ENCODE measurements at places on chromosomes 16 and 17.

- no peak for DNase-seq
Measured at GRCh38 chr17:4616476-4616875, 25.0 kb downstream of the ALOX15 start.

- no peak for DNase-seq
Measured at GRCh38 chr17:55567240-55568214, 56.3 kb upstream of the SMIM36 start.

GRCh38 chr17:72182371-72182873, 61.6 kb downstream of the SOX9 start:
- no peak for DNase-seq

DNA sequence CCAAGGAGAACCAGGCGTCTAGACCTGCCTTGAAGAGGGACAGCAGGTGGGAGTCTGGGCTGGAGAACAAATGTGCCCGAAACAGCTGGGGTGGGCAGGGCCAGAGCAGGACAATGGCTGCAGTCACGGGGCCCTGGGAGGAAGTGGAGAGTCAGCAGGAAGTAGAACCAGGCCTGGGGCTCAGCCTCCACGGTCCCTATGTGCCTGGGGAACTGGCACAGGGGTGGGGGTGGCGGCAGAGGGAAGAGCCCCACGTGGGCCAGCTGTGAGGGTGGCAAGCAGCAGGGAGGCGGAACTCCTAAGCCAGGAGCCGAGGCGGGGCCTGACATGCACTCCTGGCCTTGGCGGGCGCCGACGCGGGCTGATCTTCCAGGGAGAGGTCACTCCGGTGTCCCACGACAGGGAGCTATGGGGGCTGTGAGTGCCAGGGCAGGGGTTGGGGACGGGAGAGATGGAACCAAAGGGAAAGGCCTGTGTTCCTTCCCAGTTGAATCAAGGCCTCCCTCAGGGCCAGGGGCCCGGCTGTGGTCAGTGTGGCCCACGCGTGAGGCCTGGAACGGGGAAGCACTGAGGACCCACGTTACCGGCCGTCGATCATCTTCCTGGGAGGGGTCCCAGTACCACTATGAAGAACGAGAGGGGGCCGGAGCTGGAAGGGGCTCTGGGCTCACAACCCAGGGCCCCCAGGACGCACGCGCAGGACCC, 42.7 kb downstream of the TIMM22 start:
- DNase-seq = no peak

DNA sequence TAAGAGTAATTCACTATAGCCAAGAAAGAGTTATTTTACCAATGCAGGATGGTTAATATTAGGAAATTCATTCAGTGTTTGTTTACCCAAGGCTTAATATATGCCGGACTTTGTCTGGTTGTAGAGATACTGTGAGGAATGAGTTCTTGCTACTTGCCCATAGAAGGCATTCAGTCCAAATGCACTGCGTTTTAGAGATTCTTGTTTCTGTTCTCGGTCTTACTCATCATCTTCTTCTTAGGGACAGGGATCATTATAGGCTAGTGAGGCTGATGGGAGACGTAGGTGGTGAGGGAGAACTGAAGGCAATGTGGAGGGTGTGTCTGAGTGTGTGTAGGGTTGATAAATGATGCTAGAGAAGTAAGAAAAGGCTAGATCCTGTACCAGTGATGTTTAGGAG, 90.7 kb downstream of the OR1D5 start:
- no peak for DNase-seq

GRCh38 chr16:85916141-85916890, 17.4 kb downstream of the IRF8 start:
- no peak for DNase-seq

DNA sequence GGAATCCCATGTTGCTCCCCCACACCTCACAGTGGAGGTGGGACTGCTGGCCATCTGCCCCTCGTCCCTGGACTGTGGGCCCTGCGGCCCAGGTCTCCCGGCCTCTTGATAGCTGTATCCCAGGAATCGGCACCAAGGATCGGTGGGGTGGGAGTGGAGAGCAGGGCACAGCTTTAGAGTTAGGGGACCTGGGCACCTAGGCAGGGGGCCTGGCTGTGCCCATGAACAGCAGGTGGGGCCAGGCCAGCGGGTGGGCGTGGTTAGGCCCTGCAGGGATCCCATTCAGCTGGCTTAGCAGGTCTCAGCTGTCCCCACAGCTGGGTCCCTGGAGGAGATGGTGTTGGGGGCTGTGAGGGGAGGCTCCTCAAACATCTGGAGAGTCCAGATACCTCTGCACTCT, 49.2 kb downstream of the SREBF1 start:
- DNase-seq = no peak

GRCh38 chr17:40551879-40552768, 13.1 kb downstream of the CCR7 start:
- DNase-seq = no peak

GRCh38 chr17:3966720-3967363, 2.6 kb upstream of the ATP2A3 start:
- DNase-seq = no peak

DNA sequence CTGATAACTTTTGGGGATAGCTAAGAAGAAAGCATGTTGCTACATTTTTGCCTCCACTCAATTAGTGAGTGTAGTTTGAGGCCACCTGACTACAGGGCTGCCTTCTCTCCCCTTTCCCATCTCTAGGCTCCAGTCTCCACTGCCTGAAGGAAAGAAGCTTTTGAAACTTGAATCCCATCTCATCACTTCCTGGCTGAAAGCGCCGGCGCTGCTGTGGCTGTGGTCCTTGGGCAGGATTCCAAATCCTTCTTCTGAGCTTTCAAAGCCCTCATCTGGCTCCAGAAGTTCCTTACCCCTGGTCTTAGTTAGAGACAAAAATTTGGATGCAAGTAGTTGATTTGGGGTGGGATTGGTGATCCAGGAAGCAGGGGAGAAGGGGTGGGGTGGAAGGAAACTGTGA, 119.4 kb downstream of the FOXL1 start:
- DNase-seq = no peak

DNA sequence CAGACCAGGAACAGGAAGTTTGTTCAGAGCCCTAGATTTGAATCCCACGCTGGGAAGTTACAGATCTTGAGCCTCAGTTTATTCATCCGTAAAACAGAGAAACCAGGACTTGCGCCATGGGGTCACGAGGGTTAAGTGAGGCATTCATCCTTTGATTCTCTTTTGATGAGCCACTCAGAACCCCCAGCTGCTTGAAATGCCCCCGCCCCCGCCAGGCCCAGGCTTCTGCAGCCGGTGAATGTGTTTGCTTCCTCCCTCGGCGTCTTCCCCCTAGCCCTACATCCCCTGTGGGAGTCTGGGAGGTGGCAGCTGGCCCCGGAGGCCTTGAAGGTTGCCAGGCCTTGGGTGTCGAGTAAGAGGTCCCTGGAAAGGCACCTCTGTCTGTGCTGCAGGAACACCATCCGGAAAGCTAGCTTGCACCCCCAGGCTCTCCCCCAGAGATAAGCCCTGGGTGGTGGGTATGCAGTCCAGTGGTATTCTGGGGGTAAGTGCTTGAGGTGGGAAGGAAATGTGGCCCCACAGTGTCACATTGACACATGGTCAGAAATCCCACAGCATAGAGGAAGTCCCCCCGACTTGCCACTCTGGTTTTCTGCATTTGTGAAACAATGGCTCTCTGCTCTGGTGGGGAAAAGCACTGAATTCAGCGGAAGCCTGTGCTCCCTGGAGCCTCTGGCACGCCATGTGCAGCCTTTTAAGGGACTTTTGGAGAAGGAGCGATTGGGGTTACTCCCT, 14.9 kb downstream of the IRF8 start:
- DNase-seq = no peak

- DNase-seq = peak; percentile 23
Measured at GRCh38 chr16:11051879-11052808, 107.8 kb downstream of the CLEC16A start.

DNA sequence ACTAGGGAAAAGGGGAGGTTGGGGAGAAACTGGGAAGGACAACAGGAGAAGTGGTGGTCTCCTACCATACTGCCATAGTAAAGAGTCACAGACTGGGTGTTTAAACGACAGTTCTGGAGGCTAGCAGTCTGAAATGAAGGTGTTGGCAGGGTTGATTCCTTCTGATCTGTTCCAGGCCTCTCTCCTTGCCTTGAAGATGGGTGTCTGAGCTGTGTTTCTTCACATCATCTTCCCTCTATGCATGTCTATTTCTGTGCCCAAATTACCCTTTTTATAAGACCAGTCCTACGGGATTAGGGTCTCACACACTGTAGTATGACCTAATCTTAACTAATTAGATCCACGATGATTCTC, 79.8 kb upstream of the TMEM97 start:
- DNase-seq = no peak

GRCh38 chr16:2016407-2016922, 3.1 kb upstream of the NPW start:
- DNase-seq = no peak

- no peak for DNase-seq
Measured at GRCh38 chr17:67605256-67605912, 112.4 kb upstream of the NOL11 start.

GRCh38 chr16:17068524-17068923, 402.2 kb downstream of the XYLT1 start:
- DNase-seq = no peak

DNA sequence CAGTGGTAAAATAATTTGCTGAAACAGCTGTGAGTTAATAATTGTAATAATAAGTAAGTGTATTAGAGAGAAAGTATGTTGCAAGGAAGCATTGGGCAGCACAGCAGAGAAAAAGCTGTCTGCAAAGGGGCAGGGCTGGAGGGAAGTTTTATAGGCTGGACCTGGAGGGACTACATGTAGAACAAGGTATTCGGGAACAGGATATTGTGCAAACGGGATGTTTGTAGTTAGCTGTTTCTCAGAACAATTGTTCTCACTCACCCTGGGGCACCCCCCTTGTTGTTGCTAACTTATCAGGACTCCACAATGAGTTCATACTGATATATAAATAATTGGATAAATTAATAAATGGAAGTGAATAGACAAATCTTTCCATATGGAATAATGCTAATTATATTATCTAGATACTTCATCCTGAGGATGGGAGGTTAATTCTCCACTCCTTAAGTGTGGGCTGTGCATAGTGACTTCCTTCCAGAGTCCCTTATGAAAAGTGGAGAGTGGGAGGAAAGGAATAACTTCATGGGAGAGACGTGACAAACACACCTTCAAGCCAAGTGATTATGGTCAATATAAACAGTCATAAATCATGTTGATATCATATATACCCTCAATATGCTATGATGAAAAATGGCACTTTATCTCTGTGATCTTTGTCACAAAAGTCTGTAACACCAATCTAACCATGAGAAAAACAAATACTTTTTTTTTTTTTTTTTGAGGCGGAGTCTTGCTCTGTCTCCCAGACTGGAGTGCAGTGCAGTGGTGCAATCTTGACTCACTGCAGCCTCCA, 85.4 kb downstream of the PPM1E start:
- no peak for DNase-seq

DNA sequence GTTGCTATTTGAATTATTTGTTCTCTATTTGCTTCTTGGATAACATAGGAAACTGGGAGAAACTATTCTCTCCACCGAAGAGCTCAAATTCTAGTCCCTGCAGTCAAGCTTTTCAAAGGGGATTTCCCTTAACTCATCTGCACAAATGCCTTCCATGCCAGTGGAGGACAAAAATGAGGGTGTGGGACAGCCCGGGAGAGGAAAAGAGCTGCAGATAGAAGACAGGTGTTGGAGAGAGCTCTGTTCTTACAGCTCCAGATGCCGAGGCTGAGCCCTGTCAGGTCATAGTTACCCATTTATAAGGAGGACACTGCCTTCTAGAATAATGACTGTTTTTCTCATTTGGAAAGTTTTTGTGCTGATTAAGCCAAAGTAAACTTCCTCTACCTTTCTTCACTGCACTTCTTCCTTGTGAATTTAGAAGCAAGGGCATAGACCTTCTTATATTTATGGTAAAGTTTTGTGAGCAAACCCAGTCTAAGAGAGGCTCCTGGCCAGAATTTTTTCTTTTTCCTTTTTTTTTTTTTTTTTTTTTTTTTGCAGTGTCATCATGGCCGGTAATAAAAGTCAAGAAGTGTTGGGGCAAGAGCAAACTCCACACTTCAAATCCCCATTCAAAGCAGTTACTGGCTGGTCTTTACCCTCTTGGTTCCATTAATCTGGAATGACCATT, 177.2 kb downstream of the ABCC12 start:
- DNase-seq = no peak

DNA sequence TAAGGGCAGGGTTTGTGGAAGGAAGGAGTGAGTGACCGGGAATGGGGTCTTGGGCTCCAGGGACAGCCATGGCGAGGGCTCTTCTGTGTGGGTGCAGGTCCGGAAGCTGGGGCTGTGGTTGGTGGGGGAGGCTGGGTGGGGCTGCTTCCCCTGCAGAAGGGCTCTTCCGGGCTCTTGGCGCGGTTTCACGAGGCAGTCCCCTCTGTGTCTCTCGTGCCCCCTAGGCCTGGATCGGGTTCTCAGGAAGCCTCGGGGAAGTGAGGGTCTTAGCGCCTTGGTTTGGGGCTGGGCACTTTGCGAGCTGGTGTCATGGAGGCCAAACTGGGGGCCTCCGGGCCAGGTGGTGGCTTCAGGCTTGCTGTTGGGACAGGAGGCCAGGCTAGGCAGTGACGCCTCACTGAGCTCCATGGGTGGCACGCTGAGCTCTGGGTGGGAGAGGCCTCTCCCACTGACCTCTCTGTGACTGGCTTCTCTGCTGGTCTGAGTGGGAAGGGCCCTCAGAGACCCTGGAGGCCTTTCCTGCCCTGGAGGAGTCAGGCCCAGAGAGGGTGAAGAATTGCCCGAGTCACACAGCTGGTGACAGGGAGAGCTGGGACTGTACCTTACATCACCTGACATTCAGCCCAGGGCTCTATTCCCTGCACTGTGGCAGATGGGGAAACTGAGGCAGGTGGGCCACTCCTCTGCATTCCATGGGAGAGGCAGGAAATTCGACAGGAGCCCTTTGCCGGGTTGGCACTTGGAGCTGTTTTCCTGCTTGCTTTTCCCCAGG, 8.2 kb downstream of the ADCY7 start:
- DNase-seq = no peak

DNA sequence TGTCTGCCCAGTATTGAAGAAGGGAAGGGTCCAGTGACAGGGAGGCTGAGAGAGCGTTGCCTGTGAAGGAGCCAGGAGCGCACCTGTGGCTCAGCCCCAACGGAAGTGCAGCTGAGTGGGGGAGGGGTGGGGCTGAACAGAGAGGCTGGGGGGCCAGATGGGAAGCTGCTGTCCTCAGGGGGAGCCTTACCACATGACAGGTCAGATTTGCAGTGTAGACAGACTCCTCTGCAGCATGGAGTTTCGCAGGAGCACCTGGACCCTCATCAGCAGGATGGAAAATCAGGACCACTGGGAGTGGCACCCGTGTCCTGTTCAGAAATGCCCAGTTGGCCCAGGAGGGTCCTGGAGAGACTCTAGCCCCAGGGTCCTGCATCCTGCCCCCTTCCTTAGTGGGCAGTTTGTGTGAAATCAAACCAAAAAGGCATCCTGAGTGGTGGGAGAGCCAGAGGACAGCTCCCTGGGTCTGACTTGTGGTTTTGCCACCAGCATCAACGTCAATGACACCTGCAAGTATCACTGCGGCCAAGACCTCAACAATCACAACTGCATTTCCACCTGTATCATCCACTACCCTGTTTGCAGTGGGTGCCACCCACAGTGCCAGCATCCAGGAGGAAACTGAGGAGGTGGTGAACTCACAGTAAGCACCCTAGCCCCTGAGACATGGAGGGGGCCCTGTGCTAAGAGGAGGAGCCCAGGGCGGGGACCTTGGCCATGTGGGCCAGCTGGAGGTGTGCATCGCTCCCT, 7.8 kb downstream of the CD300A start:
- DNase-seq = no peak

- DNase-seq = no peak
Measured at GRCh38 chr16:79054211-79054984, 546.1 kb downstream of the MAF start.

Measured in activated CD4-positive, CD25-positive, alpha-beta regulatory T cell treated with anti-CD3 and anti-CD28 coated beads, Interleukin-2, amount 50 U/mL, for 16 hours (primary cell).